ENCODE measurements at places on chromosomes 3 and 15.

DNA sequence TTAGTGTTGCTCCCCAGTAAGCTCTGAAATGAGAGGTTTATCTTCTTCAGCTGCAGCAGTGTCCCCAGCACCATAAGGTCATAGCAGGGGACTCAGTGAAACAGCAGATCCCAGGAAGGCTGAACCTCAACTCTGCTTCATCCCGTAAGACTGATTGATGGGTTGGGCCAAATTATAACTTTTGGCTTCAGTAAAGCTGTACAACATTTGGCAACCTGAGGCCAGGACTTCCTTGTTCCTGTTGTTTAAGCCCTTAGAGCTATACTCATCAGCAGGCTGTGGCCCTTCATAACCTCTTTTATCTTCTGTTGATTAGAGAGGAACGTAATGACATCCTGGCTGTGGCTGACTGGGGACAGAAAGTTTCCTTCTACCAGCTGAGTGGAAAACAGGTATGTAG lies 29.0 kb downstream of the IFT122 start:
- no peak for DNase-seq

DNA sequence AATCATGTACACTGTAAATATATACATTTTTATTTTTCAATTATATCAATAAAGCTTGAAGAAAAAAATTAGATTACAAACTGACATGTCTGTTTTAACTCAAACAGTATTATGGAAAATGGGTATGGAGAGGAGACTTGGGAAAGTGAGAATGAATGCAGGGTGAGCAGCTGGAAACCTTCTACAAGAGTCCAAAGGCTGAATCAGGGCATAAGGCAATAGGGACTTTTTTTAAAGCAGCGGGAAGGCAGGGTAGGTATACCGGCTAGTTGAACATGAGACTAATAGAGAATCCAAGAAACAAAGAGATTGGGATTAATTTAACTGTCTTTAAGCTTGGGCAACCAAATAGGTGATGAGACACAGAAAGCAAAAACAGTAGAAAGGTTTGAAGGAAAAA lies 145.3 kb downstream of the NR1I2 start:
- DNase-seq: no peak

GRCh38 chr3:100269001-100269400 lies 8.2 kb downstream of the TBC1D23 start:
- no peak for DNase-seq

GRCh38 chr3:71163198-71163918 lies 420.2 kb downstream of the FOXP1 start:
- no peak for DNase-seq

DNA sequence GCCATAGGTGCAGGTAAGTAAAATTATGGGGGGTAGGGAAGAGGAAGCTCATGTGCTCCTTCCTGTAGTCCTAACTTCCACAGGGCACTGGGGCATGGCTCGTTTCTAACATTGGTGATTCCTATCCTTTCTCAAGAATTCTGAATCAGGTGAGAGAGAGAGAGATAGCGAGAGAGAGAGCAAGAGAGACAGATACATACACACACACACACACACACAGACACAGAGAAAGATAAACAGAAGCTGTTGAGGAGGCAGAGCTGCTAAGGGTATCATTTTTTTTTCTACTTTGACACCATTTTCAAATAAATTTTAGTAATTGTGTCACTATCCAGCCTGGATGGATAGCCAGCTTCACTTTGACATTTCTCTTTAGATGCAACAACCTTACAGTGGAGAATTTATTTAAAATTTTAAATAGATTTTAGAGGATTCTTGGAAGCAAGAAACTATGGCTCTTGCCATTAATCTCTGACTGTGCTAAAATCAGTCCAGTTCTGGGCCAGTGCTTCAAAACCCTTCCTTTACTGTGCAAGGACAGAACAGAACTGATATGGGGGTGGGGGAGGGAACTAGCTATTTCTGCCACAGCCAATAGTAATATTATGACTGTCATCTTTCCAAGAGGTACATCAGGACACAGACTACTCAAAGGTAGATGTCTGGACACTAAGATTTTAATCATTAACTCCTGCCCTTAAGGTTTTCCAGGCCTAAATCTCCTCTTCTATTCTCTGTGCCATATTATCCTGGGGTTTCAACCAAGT lies 14.6 kb upstream of the RAMAC start:
- DNase-seq: no peak

DNA sequence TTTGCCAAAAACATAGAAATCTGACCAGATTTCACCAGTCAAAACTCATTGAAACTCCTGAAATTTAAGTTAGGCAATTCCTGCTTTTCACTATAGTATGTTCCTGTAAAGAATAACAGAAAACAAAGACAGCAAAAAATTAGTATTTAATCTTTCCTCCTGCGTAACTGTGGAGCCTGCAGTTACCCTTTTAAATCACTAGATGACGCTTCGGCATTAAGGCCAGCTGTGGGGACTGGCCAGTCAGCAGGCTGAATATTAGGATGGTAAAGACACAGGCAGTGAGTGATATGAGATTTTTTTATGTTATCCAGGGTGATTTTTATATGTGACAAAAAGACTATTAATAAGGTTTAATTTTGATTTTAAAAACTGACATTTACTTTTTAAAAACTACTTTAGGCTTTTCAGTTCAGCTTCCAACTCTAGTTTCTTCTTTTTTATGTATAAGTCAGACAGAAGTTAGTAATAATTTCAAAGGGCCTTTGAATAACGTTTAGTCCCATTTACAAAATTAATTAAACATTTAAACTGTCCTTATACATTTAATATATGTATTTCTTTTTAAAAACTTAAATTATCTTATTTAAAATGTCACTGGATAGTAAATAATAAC lies 165.1 kb downstream of the PPM1L start:
- DNase-seq: peak; percentile 33

GRCh38 chr3:57864853-57865252 lies 108.7 kb downstream of the SLMAP start:
- no peak for DNase-seq

- no peak for DNase-seq
Measured at GRCh38 chr15:42686281-42686680, 50.6 kb downstream of the CDAN1 start.

- DNase-seq: no peak
Measured at GRCh38 chr3:127061641-127062040, 78.7 kb downstream of the PLXNA1 start.

DNA sequence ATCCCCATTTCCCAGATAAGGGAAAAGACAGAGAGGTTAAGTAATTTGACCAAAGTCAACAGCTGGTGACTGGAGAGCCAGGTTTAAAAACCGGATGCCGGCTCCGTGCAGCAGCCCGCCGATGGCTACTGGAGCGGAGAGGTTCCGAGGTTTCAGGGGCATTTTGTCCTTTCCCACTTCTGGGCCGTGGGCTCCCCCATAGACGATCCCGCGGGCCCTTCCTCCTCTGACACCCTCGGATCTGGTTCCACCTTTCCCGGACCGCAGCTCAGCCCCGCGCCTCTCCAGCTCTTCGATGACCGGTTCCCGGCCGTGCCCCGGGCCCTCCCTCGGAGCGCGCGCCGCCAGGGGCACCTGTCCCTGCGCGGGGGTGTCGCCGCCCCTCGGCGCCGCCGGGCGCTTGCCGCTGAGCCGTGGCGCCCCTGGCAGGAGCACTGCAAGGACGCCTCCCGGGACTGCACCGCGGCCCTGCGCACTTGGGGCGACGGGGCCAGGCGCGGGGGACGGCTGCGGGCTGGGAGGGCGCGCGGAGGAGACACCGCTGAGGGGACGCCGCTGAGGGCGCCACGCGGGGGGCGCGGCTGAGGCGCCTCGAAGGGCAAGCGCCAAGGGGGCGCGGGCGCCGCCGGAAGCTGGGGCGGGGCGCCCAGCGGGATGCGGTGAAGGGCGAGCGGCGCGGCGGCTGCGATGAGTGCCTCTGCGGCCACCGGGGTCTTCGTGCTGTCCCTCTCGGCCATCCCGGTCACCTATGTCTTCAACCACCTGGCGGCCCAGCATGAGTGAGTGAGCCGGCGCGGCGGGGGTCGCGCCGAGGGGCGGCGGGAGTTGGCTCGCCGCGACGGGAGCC lies at the start of gene TM6SF1:
Gene TM6SF1, plus strand, starts transcription at position 652 of the 847 bp plus-strand sequence. Its CDS starts 36 bp downstream, at position 688.
- peak; percentile 42 for DNase-seq

DNA sequence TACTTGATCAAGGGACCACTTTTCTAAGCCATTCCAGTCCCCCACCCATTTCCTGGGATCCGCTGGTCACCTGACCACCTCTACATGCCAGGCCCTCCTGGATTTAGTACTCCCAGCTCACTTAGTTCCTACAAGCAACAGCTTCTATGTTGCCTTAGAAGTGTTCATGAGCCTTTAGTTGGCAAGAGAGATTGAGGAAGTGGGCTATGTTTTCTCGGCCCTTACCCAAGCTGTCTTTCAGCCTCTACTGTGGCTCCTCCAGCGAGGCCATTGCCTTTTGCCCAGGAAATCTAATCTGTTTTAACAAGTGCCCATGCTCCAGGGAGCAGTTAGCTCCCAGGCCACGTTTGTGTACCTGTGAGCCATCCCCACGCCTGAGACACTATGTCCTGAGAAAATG lies 4.5 kb upstream of the PRKAR2A start:
- no peak for DNase-seq

DNA sequence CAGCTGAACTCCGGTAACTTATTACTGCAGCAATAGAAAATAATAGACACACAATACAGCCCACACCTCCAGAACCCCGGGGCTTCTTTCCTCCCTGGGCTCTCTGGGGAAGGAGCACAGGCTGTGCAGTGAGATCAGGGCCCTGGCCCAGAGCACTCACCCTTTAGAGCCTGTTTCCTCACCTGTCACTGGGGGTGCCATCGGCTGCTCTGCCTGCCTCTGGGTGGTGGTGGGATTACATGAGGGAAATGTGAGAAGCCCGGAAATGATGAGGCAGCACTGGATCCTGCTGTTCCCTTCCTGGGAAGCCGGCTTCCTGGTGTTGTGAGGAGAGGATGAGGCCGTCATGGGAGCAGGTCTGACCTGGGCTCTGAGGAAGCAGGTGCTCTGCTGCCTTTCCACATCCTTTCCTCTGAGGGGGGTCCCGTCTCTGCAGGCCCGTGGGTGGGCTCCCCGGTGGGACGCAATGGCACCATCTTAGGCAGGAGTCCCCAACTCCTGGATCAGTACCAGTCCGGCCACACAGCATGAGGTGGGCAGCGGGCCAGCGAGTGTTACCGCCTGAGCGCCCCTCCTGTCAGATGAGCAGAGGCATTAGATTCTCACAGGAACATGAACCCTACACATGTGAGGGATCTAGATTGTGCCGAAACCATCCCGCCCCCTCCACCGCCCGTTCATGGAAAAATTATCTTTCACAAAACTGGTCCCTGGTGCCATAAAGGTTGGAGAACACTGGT lies 220.9 kb upstream of the CTDSPL start:
- peak; percentile 40 for DNase-seq

DNA sequence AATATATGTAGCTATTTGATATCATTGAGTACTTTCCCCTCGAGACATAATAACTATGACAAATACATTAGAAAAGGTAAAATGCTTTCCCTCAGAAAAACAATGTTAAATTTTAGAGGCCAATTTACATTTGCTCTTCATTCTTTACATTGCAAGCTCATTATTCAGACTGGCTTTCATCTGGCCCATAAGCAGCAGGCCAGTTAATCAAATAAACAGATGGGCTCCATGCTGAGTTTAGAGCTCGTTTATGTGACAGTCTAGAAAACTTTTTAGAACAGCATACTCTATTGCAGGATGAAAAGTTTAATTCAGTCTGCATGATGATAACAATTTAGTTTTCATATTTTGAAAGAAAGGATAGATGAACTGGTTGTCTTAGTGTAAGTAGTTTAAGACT lies 150.6 kb downstream of the DUT start:
- DNase-seq: no peak

GRCh38 chr15:101193806-101194545 lies 57.9 kb downstream of the CHSY1 start:
- no peak for DNase-seq

DNA sequence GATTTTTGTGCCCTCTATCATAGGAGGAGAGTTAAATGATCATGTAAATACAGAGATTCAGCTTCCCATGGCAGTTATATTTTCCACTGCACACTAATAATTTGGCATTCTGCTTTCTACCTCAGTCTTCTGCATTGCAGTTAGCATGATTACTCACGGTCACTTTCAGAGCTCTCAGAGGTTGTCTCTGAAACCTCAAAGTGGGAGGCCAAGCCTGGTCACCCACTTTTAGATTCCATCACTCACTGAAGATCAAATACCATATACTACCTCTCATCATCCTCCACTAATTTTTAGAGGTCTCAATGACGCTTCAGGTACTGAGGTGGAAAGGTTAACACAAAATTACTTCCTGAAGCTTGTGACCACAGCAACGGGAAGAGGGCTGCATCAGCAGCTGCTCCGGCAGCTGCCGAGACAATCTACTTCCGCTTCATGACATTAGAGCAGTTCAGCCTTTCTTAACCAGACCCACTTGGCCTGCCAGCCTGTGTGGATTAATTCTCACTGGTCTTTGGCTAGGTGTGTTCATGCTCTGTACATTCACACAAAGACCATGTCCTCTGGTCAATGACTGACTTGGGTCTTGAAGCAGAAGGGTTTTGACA lies 416.4 kb upstream of the PDZRN3 start:
- DNase-seq: no peak

GRCh38 chr3:196537319-196537984 lies 22.3 kb upstream of the SMCO1 start:
- peak; percentile 51 for DNase-seq

DNA sequence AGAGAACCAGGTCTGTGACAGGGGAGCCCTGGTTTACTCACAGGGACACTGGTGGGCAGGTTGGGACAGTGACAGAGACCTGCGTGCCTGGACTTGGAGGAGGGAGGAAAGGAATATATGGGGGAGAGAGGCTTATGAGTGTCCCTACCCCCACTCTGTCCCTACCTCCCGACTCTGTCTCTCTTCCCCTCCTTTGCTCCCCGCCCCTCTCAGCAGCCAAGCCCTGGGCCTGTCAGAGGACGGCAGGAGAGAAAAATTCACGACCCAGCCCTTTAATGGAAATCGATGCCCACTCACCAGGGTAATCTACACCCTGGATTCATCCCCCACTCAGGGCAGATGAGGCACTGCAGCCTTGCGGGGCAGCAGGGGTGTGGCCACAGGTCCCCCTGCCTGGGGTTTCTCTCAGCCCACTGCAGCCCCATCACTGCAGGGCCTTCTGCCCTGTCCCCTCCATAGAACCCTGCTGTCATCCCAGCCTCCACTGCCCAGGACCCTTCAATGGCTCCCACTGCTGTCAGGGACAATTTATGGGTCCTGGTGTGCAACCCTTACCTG lies 135.9 kb upstream of the LINGO1 start:
- no peak for DNase-seq

- DNase-seq: peak; percentile 32
Measured at GRCh38 chr3:137769322-137770065, 5.4 kb downstream of the SOX14 start.

DNA sequence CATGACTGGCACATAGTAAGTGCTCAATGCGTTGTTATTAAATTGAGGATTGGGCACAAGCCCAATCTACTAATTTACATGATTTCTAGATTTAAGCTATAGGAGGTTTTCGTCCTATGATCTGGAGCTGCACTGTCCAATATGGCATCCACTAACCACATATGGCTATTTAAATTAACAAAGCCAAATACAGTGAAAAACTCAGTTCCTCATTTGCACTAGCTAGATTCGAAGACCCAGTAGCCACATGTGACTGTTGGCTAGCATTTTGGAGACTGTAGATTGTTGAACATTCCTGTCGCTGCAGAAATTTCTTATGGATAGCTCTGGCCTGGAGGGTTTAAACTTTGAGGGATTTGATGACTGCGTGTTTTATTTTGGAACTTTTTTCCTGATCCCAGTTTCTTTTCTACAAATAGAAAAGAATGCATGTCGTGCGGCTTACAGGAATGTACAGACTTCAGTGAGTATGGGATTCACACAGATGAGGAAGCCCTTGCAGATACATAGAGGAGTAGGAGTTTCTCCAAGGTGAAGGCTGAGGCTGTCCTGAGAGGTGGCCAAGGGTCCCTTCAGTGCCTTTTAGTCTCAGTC lies 82.8 kb downstream of the SLCO3A1 start:
- no peak for DNase-seq

GRCh38 chr3:17143893-17144664 lies 259.3 kb downstream of the PLCL2 start:
- DNase-seq: no peak

Measured in endothelial cell (in vitro differentiated cells).